ENCODE measurements at places on chromosomes 3 and 15.

- DNase-seq: no peak
These were observed 261.8 kb upstream of the CBLB start for GRCh38 chr3:106130384-106131198.

DNA sequence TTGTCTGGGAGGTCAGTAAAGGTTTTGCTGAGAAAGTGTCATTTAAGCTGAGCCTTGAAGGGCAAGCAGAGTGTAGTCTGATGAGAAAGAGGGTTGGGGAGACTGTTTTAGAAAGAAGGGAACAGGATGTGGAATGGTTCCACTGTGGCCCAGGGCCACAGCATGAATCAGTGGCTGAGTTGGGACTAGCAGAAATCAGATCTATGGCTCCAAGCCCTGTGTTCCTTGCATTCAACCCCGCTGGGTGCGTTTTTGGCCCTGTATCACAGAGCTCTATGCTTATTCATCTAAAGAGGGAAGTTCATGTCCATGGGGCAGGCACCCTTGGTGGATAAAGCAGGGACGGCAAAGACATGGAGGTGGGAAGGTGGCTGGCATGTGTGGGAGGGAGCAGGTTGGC is 151.3 kb downstream of the CACNA1D start:
- no peak for DNase-seq

- no peak for DNase-seq
These were observed 38.4 kb upstream of the TUSC7 start for GRCh38 chr3:116671151-116671550.

DNA sequence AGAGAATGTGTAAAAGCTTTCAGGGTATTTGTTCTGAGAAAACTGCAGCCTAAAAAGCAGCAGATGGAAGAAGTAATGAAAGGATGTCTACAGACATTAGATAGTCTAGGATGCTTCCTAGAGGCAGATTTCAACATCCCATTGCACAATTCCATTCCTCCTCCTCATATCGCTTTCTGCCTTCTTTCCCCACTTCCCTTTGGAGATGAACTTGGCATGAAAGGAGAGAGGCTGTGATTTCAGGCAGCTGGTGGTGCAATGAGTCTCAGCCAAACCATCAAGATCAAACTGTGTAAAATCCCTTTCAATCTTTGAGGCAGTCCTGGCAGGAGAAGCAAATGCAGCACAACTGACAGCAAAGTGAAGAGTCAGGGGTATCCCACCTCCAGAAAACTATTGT is 438.7 kb upstream of the KCNMB2 start:
- no peak for DNase-seq

GRCh38 chr3:9295007-9295406 is 45.6 kb upstream of the SRGAP3 start:
- DNase-seq: no peak

- DNase-seq: no peak
These were observed 164.4 kb upstream of the TOPAZ1 start for GRCh38 chr3:44077267-44077666.

- peak; percentile 91 for DNase-seq
These were observed at the start of gene NEDD4 for GRCh38 chr15:55993111-55993803. TSS of gene NEDD4 (minus strand) at chr15:55993612. CDS start at chr15:55993555, 57 bp downstream.

DNA sequence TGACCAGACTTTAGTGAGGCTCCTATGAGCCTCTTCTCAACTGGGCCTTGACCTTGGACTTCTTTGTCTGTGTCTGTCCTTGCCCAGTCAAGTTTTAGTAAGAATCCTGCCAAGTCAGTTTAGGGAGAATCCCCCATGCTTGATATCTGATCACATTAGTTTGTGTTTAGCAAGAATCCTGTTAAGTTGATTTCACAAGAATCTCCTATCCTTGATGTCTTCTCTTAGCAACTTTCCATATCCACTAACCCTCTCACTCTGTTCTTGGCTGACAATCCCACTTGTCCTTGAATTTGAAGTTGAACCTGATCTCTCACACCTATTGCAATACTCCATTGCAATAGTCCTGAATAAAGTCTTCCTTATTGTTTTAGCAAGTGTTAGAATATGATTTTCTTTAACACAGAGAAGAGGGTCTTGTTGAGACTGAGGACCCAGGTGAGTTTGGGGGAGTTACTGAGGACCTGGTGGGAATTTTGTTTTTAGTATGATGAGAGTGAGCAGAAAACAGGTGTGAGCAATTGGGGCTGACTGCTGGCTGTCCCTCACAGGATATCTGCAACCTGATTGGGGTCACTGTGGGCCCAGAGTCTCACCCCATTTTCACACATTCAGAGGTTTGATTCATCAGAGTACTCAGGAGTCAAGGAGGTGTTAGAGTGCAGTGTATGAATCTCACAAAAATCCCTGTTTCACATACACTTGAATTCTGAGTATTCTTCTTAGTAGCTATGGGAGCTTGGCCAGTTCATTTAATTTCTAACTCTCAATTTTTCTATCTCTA is 39.9 kb upstream of the TNFAIP8L3 start:
- no peak for DNase-seq

GRCh38 chr15:75927601-75928000 is 23.9 kb downstream of the FBXO22 start:
- no peak for DNase-seq

DNA sequence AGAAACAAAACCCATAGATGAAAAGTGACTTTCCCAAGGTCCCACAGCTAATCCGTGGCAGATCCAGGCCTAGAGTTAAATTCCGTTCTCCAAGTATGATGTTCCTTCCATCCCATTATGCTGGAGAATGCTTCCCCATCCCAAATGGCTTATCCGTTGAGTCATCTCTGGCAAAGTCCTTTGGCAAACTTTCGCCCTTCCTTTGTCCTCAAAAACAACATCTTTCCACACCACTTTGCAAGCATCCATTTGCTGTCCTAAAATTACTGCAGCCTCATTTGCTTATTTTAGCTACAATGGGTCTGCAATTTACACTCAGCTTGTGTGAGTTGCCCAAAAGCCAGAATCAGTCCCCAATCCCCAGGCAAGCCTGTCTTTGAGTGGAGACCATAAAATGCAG is 304.0 kb upstream of the TLE3 start:
- no peak for DNase-seq

DNA sequence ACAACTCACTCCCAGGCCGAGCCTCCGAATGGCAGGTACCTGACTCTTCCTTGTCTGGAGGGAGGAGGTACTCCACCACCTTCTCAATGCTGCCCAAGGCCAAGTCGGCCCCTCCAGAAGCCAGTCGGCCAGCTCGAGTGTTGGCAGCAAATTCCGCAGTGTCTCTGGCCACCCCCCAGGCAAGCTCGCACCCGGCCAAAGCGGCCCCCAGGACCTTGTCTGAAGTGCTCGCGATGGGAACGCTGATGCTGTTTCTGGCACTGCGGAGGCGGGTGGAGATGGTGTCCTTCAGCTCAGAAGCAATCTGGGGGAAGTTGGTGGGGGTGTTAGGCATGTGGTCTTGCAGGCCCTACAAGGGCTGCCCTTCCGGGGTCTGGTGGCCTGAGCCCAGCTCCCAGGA is 9.2 kb downstream of the PLIN1 start:
- no peak for DNase-seq

DNA sequence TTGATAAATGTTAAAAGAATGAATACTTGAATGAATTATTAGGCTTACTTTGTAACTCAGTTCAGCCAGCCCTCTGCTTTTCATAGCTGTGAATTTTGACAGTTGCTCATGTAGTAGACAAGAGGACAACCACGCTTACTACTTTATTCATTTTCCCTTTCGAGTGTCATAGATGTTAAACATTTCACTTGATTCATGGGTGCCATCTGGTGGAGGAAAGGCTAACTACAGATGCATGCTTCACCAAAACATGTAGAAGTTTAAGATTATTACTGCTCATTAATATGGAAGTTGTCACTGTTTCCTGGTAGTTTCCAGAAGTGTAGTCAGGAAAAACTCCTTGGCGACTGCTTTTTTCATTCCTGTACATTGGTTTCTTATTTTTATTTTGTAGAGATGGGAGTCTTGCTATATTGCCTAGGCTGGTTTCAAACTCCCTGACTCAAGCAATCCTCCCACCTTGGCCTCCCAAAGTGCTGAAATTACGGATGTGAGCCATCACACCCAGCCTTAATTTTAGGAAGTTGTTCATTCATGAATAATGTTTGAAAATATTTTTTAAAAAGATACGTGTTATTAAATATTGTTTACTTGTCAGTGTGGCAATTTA is 163.2 kb downstream of the B3GALNT1 start:
- no peak for DNase-seq

DNA sequence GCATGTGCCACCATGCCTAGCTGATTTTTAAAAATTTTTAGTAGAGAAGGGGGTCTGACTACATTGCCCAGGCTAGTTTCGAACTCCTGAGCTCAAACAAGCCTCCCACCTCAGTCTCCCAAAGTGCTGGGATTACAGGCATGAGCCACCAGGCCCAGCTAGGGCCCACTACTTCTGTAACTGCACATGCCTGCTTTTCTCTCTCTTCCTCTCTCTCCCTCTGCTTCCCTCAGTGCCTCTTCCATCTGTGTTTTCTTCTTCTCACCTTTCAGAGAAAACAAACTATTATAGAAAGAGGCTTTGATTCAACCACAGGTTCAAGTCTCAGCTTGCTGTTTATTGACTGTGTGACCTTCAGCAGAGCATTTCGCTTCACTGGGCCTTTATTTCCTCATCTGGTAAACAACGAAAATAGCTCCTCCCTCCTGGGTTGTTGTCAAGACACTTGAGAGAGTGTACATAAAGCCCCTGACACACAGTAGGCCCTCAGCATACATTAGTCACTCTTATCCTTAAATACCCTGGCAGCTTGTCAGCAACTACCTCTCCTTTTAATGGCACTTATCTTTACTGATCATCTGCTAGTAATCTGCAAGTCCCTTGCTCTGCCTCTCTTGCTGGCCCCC is 10.2 kb downstream of the TADA3 start:
- no peak for DNase-seq

GRCh38 chr15:55740981-55741832 is 1.7 kb downstream of the PRTG start:
- no peak for DNase-seq

GRCh38 chr15:57245130-57245529 is 131.2 kb upstream of the CGNL1 start:
- DNase-seq: no peak

GRCh38 chr3:175965036-175965435 is 1105.9 kb downstream of the NAALADL2 start:
- DNase-seq: no peak

GRCh38 chr3:63193647-63194046 is 84.5 kb upstream of the SYNPR start:
- DNase-seq: no peak

DNA sequence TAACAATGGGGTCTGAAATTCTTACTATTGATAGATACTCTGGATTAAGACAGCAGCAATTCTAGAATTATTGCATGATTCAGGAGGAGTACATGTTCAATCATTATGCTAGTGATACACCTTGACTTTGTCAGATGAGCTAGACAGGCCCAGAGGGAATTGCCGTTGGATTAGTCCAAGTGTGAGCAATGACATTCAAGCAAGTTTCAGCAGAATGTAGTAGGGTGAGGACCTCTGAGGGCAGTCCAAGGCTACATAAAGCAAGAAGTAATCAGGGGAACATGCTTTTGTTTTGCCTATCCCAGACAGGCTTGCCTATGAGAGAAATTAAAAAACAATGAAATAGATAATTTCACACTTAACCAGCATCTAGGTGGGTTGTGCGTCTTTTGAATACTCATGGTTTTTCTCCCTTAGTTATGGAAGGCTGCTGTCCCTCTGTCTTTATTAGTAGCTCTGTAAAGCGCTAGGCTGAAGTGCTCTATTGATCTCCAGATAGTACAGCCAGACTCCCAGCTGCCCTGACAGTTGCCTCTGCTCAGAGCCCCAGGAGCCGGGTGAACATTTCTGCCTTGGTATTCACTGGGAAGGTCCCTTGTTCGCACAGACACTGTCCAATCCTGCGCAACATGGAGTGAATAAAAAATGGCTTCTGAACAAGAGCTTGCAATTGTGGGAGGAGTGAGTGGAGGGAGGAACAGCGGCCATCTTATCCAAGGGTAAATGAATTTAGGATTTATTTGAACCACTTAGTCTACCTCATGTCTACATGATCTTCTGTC is 316.6 kb upstream of the ONECUT1 start:
- no peak for DNase-seq

DNA sequence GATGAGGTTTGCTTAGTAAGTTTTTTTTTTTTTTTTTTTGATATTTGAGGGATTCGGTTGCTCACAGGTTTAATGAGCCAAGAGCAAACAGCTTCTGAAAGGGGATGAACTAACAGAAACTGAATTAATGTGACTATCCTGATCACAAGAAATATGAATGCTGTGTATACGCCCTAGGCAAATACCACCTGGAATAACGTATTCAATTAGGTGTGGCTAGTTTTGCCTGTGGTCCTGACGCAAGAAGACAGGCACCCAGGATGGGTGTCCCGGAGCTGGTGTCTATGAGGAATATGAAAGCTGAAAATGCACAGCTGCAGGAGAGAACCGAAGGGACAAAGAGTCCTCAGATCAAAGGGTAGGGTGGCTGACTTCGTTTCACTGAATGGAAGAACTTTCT is 14.6 kb downstream of the LSG1 start:
- no peak for DNase-seq

- no peak for DNase-seq
These were observed 659.3 kb upstream of the ARRDC4 start for GRCh38 chr15:97301166-97301565.

- no peak for DNase-seq
These were observed 26.1 kb downstream of the PPP2R3A start for GRCh38 chr3:135991621-135992020.

- DNase-seq: no peak
These were observed 94.8 kb downstream of the ATP8B4 start for GRCh38 chr15:50024281-50024680.

DNA sequence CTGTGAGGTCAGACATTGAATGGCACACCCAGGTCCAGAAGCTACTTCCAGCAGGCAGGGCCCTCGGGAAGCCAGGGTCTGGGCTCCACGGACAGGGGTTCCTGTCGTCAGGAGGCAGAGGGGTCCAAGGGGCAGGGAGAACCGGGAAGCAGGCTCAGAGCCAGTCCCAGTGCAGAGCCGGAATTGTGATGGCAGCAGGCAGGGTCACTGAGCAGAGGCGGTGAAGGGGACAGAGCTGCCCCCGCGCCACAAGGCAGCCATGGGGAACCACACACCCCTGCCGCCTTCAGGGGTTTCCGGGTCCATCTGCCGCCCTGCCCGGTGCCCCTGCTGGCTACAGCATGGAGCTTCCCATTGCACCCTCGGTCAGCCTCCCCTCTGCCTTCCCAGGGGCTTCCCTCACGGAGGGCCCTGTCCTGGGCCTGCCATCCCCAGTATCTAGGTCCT is 136.9 kb downstream of the NSMCE3 start:
- DNase-seq: peak; percentile 48

DNA sequence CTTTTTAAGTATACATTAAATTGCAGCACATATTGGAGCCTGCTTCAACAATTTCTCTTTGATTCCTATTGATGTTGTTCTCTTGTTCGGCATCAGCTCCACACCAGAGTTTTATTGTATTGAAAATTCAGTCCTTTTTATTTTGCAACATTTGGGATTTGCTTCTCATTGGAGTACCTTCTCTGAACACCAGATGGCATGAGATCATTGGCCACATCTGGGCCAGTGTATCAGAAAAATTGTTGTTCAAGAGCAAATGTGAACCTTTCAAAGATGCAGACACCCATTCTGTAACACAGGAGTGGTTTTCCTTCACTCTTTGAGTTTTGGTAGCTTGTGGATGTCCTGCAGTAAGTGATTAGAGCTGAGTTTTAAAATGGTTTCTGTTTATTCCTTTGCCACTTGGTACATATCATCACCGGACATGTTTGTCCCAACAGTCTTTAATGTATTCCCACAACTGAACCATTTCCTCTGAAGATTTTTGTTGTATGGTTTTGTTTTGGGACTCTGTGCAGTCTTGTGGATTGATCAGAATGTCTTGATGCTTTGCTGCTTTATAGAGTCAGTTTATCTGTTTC is 96.1 kb downstream of the MCTP2 start:
- no peak for DNase-seq

- DNase-seq: no peak
These were observed 224.1 kb downstream of the IGSF11 start for GRCh38 chr3:118810499-118811035.

GRCh38 chr3:48411606-48412374 is 18.1 kb downstream of the PLXNB1 start:
- no peak for DNase-seq
